Epithelial cell of prostate (primary cell): ENCODE measurements at places on chromosomes 3 and 15.
A peak's percentile ranks its signal among the peaks of the same experiment; 100 is the strongest.

DNA sequence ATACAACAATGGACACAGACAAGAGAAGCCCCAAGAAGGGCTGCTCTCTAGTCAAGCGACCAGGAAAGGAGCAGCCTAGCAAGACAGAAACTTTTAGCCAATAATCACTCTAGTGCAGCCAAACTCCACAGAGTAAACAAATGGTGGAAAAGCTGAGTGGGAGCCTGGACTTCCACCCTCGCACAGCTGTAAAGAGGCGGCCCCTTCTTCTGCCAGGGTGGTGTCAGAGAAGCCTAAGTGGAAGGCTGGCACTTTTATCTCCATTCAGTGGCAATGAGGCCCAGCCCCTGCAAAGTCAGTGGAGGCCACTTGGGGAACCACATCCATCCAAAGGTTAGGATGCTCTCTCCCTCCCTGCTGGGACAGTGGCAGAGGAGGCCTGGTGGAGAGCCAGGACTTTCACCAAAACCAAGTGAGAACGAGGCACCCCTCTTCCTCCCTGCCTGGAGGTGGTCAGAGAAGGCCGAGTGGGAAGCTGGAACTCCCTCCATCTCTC lies 15.5 kb upstream of the TICRR start:
- no peak for DNase-seq

DNA sequence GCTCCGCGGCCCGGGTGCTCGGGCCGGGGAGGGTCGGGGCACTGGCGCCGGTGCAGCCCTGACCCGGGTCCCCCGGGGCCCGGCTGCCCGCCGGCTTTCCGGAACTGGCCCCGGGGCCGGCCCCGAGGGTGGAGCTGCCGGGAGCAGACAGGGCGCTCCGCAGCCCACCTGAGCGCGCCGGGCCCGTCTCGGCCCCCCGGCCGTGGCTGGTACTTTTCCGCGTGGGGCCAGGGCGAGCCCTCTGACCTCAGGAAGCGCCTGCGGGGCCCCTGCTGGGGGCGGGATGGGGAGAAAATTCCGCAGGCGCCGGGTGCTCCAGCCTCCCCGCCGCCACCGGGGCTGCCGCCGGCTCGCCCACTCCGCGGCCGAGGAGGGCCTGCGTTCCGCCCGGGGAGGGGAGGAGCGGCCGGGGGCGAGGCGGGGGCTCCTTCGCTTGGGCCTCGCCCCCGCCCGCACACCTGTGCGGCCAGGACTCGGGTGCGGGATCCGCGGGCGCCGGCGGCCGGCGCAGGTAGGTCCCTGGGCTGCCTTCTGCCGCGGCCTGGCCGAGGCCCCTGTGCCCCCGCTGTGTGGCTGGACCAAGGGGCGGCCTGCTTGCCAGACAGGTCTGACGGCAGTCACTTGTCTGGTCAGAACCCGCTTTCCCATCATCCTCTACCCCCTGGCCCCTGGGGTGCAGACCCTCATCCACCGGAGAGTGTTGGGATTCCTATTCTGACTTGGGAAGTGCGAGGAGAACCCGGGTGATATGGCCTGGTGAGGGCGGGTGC lies 3.5 kb downstream of the FURIN start:
- DNase-seq, result no peak

DNA sequence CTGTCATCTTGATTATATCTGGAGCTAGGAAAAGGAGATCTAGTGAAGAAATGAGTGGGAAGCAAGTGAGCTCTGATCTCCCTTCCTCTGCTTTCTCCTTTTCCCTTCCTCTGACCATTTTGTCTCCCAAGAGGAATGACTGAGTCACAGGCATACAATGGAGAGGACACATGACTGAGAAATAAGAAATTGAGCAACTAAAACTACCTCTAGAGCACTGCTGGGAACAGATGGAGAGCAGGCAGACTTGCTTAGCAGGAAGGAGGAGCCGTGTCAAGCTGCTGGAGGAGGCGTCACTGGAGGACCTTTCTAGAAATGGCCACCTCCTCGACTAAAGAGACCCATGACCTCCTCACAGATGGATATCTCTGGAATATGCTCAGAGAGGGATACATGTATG lies 66.9 kb upstream of the MYO5C start:
- DNase-seq, result peak; percentile 60

DNA sequence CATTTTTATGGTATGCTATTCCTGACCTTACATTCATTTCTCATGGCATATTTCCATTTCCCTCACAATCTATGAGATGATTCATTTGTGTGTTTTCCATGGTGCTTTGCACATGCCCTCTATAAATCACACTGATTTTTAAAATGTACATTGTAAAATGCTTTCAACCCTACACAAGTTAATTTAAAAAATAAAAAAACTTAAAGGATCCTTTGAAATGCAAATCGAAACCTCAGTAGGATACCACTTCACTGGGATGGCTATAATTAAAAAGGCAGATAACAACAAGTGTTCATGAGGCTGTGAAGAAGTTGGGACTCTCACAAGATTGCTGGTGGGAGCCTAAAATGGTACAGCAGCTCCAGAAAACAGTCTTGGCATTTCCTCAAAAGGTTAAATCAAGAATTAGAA lies 83.5 kb downstream of the FMN1 start:
- DNase-seq, result no peak

DNA sequence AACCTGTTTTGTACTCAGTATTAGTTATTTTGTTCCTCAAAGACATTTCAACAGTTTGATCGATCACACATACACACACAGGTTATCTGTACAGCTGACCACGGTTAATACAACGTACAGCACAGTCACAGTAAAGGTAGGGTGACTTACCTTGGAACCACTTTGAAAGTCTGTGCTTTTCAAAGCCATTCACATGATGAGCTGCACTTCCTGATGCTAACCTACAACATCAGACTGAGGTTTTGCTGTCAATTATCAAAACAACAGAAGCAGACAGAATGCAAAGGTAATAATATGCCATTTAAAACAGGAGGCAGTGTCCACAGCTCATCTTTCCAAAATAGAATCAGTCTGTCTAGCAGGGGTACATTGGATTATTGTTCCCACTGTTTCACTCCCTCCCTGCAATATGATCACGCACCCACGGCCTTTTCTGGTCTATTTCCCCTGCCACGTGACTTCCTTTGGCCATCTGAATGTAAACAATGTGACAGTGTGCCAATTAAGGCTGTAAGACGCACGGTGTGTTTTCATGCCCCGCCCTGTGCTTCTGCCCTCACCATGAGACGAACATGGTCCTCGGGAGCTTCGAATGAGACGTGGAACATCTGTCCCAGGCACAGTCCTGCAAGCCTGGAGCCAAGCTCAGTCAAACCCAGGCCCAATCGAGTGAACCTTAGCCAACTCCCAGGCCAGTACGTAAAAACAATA lies 102.4 kb downstream of the FMN1 start:
- no peak for DNase-seq

GRCh38 chr15:61100512-61100911 lies 128.6 kb downstream of the RORA start:
- DNase-seq, result no peak

- no peak for DNase-seq
Measured at GRCh38 chr15:72398648-72399047, 543 bp downstream of the TMEM202 start.

- no peak for DNase-seq
Measured at GRCh38 chr3:136733317-136733833, 18.8 kb downstream of the STAG1 start.

GRCh38 chr3:188646592-188646991 lies 492.6 kb downstream of the LPP start:
- DNase-seq, result no peak

GRCh38 chr15:33720952-33721351 lies 247.3 kb upstream of the CHRM5 start:
- peak; percentile 73 for DNase-seq

GRCh38 chr3:44966795-44967278 lies 9.1 kb downstream of the ZDHHC3 start:
- peak; percentile 93 for DNase-seq

- no peak for DNase-seq
Measured at GRCh38 chr3:120450600-120451271, at the start of gene FSTL1. Gene FSTL1 (minus strand): TSS chr3:120450992. CDS start chr3:120450746, 246 bp downstream.

DNA sequence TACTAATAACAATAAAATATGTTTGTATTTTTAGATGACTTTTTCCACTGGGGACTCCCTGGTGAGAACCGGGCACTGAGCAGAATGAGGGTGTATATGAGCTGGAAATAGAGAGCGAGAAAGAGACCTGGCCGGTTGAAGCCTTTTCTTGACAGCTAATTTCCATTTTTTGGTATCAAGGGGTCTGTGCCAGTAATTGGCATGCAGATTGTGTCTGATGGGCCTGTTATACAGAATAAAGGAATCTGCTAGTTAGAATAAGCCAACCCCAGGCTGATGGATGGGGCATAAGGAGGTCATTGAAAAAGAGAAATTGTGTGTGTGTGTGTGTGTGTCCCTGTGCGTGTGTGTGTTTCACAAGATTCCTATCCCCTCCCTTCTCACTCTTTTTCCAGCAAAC lies 83.9 kb downstream of the IL20RB start:
- no peak for DNase-seq

GRCh38 chr15:73078722-73079121 lies 26.5 kb downstream of the NEO1 start:
- DNase-seq, result peak; percentile 70

GRCh38 chr3:54294214-54294613 lies 171.9 kb downstream of the CACNA2D3 start:
- no peak for DNase-seq

DNA sequence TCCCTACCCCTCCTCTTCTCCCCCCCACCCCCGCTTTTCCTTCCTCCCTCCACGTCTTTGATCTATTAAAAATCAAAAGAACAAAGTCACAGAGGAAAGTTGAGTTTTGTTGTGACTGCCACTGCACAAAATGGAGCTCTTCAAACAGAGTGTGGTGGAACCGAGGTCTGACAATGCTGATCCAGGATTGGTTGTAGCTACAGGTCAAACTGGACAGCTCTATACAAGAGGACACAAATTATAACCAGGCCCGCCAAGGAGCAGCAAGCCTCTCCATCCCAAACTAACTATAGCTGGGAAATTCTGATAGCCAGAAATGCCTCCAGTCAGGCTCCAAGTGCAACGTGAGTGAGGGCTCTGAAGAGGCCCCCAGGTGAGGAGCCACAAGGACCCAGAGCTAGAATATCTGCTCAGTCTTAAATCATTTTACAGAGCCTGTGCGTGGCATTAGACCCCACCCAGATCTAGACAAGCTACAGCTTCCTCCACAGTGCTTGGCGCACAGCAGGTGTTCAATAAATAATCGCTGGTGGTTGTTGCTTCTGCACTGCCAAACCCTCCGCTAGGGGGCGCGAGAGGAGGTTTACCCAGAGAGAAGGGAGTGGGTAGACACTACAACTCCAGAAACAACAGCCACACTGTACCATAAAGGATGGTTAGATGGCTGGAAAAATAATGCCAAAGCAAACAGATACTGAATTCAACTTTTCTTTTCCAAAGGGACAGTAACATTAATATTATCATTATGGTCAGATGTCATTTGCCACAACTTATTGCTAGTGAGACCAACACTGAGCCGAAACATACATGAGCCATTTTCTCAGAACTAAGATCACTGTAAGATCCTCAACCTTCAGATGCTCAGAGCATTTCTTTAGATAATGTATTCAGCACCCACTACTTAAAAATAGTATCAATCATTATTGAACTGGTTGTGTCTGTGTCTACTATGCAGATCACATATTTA lies 44.6 kb downstream of the ZIC4 start:
- no peak for DNase-seq

DNA sequence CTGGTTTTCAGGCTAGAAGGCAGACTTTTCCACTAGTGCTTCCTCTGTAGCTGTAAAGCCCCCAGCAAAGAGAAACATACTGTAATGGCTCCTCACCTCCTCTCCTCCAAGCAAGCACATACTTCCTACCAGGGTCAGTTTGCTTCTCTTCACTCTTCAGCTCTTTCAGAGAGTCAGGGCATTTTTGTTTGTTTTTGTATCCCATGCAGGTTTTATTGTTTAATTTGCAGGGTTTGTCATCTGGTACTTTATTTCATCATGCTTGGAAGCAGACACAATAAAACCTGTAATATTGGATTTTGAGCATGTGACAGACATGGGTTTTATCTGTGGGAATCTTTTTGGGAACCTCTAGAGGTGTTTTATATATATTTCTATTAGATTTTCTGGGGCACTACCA lies 753.3 kb upstream of the ROBO1 start:
- DNase-seq, result no peak

DNA sequence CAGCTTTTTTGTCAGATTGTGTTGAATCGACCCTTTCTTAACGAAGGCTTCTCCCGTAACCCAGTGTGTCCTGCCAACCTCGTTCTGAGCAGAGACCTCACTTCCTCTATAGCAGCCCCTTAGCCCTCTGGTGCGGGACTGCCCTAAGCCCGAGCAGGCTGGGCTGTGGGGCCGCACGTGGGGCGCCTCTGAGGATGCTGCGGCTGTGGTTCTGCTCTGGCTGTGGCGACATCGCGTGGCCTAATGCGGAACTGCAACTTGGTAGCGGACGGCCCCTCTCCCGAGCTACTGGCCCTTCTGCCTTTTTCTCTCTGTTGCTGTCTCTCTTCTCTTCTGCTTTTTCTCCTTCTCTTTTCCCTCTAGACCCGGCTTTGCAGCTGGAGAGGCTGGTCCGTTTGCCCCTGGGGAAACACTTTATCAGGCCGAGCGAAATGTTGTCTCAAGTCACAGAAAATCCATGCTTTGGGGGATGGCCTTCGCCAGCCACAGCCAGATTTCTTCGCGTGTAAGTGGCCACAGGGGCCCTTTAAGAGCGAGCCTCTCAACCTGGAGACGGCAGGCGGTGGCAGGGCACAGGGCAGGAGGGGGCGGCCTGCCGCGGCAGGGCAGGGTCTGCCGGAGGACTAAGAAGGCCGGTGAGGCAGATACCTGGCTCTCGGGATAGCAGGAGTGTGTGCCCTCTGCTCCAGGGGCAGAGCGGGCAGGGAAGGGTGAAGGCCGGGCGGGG lies 19.4 kb upstream of the KIF23 start:
- no peak for DNase-seq

DNA sequence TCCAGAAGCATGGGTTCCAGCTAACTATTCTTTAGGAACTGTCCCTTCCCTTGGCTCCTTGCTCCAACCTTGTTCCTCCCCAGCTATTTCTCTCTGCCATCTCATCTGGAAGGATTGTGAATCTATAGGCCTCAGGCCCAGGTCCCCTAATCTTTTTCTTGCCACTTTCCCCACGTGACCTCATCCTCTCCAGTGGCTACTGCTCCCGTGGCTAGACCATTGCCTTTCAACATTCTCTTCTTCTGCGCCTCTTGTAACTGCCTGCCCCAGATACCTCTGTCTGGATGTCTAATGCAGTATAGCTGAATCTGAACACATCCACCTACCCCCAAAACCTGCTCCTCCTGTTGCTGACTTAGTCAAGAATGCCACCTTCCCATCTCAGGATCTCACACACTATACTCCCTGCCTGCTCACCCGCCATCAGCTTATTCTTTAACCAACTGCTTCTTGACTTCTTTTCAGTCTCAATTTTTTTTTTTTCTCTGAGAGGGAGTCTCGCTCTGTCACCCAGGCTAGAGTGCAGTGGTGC lies 5.2 kb downstream of the GPX1 start:
- no peak for DNase-seq

GRCh38 chr3:12231431-12231830 lies 57.4 kb upstream of the PPARG start:
- no peak for DNase-seq

DNA sequence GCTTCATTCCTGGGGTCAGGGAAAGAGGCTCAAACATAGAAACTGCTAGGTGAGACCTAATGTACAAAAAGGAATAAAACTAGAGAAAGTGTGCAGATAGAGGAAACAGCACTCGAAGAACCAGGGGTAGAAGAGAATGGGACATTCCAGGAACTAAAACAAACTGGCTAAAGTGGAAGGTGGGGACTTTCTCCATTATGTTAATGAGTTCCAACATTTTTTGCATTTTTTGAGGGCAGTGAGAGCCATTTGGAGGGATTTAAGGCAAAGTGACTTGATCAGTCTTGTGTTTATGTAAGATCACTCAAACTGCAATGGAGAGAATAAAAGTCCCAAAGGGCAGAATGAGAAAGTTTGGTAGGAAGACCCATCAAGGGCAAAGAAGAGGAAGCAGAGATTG lies 20.6 kb upstream of the SLC4A7 start:
- no peak for DNase-seq
